Activated CD4-positive, alpha-beta memory T cell treated with anti-CD3 and anti-CD28 coated beads, Interleukin-2, amount 10 ng/mL, durations not matched to agents 7 days and 5 days (primary cell): ENCODE measurements at places on chromosomes 7 and 10. TPM values are rescaled to one million over a fixed set of nuclear protein-coding genes. Genes with fewer than 3 reads are reported as not detected.

DNA sequence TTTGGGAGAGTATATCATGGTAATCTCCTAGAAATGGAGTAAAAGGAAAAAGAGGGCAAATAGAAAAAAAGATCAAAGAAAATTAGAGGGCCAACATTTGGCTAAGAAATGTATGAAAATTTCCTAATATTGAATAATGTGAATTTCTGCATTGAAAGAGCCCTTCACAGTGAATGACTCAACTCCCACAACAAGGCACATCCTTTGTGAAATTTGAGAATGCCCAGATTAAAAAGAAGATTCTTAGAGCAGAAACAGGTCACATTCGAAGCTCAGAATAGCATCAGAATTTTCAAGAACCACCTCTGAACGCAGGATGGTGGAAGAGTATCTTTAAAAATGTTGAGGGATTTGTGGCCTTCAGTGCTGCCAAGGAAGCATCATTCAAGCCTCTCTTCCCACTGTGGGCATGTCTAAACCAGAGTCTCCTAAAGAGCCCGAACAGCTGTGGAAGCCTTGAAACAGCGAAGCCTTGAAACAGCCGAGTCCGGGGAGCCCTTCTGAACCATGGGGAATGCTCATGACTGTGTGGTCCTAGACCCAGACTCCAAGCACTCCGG lies 43.6 kb downstream of the GUSB start:
- no peak for DNase-seq
- H3K27ac ChIP-seq: no peak overlapping the region

GRCh38 chr10:22588462-22588861 lies 125.9 kb downstream of the PIP4K2A start:
- no peak overlapping the region for H3K27ac ChIP-seq
- H3K4me1 ChIP-seq: peaks cover 3% of the 10 kb centered on the region
- H3K4me3 ChIP-seq: no peak overlapping the region
- H3K27me3 ChIP-seq: no peaks in the 10 kb centered on the region
- H3K36me3 ChIP-seq: peaks cover 61% of the 10 kb centered on the region

GRCh38 chr7:469563-469961 lies 50.1 kb downstream of the PDGFA start:
- H3K36me3 ChIP-seq: peaks cover 6% of the 10 kb centered on the region

DNA sequence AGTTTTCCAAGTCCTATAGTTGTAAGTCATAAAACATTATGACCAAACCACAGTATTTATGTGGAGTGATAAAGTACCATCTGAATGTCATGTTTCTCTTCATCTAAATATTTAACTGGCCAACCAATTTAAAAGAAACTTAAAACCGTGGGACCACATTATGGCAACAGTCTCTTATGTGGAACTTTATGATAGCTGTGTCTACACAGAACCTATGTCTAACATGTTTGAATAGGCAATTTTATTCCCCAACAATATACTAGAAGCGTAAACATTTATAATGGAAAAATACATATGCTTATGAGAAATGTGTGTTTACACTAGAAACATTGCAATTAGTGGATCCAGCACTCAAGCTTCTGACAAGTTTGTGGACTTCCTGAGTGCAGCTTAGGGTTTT lies 680.7 kb downstream of the REEP3 start:
- DNase-seq: no peak
- H3K4me3 ChIP-seq: no peak overlapping the region
- H3K4me1 ChIP-seq: no peaks in the 10 kb centered on the region
- no peak overlapping the region for H3K27ac ChIP-seq

The ATOH7 gene
- total RNA-seq: not detected

GRCh38 chr10:34506786-34507185 lies 308.3 kb downstream of the PARD3 start:
- no peaks in the 10 kb centered on the region for H3K36me3 ChIP-seq
- H3K4me3 ChIP-seq: no peak overlapping the region
- H3K27me3 ChIP-seq: peaks cover 8% of the 10 kb centered on the region
- H3K27ac ChIP-seq: no peak overlapping the region
- no peak for DNase-seq

GRCh38 chr7:70894799-70895198 lies 237.1 kb upstream of the GALNT17 start:
- H3K27ac ChIP-seq: no peak overlapping the region
- no peaks in the 10 kb centered on the region for H3K27me3 ChIP-seq
- no peaks in the 10 kb centered on the region for H3K4me1 ChIP-seq
- DNase-seq: no peak

- H3K27ac ChIP-seq: no peak overlapping the region
- H3K4me3 ChIP-seq: no peak overlapping the region
- DNase-seq: no peak
- no peaks in the 10 kb centered on the region for H3K36me3 ChIP-seq
Observed at GRCh38 chr7:90752051-90752450, 155.9 kb downstream of the CDK14 start.

DNA sequence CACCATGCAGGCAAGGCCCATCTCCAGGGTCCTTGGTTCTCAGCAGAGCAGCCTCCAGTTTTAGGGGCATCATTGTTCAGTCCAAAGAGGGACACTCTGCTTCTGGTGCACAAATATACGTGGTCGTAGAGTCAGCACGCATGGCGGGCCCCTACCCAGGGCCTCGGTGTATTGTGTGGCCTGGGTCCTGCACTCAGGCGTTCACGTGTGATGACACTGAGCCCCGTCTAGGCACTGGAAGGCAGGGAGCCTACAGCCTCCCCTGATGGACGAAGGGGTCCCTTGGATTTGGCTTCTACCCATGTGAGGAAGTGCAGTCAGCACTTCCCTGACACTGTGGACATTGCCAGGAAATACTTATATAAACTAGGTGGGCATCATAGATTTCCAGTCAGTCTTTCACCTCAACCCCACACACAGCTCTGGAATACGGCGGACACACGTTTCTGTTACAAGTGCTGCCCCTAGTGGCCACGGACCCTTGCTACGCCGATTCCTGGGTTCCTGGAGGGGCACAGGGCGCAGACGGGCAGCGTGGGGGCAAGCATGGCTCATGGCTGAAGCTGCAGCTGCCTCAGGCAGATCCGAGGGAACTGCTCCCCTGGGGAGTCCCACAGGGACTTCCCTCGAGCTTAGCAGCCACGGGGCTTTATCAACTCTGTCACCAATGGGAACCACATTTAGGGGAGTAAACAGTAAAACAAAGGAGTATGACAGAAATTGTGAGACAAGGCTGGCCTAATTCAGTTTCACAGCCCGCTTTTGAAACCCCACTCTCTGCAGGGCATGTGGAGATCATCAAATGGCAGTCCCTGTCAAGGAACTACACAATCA lies 25.4 kb downstream of the AIFM2 start:
- H3K4me1 ChIP-seq: peaks cover 3% of the 10 kb centered on the region
- no peak for DNase-seq
- peaks cover 3% of the 10 kb centered on the region for H3K36me3 ChIP-seq
- H3K4me3 ChIP-seq: no peak overlapping the region

DNA sequence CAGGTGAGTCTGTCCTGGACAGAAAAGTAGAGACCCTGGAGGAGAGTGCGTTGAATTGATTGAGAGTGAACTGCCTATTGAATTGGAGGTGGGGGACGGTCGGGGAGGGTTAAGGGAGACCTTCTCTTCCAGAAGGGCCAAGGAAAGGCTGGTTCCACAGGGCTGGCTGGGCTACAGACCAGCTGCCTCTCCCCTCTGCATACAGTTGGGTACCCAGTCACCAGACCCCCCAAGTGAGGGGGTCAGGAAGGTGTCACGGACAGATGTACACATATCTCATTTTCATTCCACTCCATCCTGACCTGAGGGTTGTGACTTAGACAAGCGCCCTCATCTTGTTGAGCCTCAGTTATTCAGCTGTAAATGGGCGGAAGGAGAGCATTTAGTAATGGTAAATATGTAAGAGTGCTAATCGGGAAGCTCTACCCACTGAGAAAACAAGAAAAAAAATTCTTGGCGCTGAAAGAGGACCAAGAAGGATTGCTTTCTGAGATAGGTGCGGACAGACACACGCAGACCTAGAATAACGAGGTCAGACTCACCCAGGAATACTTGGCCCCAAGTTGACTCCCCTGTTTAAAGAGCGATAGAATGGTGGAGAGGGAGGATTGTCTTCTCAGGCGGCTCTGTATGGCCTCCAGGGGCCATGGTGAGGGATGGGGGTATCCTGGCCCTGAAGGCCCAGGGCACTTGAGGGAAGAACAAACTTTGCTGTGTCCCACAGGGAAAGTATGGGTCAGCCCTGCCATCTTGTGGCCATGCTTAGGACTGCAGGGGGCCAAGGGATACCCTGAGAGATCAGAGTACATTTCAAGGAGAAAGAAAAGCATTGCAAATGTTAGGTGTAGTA lies 7.2 kb upstream of the MBL2 start:
- H3K4me3 ChIP-seq: no peak overlapping the region
- no peaks in the 10 kb centered on the region for H3K36me3 ChIP-seq
- no peak overlapping the region for H3K27ac ChIP-seq
- no peaks in the 10 kb centered on the region for H3K27me3 ChIP-seq
- DNase-seq: peak; percentile 39

GRCh38 chr10:103804871-103805270 lies 50.5 kb downstream of the SH3PXD2A start:
- H3K27me3 ChIP-seq: no peaks in the 10 kb centered on the region
- H3K27ac ChIP-seq: no peak overlapping the region
- H3K4me3 ChIP-seq: no peak overlapping the region
- H3K4me1 ChIP-seq: peaks cover 38% of the 10 kb centered on the region
- no peak for DNase-seq
- H3K36me3 ChIP-seq: no peaks in the 10 kb centered on the region
